ENCODE measurements at places on chromosomes 13 and 19.

- no peak for DNase-seq
These were observed 40.8 kb upstream of the GPR183 start for GRCh38 chr13:99347911-99348451.

GRCh38 chr13:20738616-20739015, 35.1 kb downstream of the IL17D start:
- DNase-seq: no peak

DNA sequence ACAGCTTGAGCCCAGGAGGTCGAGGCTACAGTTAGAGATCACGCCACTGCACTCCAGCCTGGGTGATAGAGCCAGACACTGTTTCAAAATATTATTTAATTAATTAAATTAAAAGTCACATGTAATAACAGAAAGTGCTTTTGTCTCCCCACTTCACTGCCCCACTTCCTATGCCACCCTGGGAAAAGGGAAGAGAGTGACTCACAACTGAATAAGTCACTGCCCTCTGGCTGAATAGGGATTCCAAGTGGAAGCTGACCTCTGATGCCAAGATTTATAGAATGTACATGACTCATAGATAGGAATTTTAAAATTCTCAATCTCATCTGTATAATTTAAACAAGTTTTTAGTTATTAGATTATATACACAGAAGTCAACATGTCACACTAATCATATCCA, 22.2 kb upstream of the ERVV-1 start:
- DNase-seq: peak; percentile 95

- no peak for DNase-seq
These were observed 130.9 kb downstream of the DIAPH3 start for GRCh38 chr13:60032851-60033250.

DNA sequence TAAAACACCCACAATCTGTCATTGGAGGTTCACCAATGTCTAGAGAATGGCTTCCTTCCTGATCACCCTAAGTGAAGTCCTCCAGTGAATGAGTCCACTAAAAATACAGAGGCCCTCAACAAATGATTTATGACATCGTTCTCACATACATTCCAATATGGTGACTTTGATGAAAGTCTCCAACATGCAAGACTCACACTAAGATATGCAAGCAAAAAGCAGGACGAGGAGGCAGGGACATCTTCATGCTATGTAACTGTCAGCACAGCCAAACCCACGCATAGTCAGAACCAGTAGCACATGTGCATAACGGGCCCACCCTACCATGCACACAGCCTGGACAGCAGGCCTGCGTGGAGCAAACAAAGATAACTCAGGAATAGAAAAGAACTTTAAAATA, 16.6 kb upstream of the LSM14A start:
- peak; percentile 60 for DNase-seq

DNA sequence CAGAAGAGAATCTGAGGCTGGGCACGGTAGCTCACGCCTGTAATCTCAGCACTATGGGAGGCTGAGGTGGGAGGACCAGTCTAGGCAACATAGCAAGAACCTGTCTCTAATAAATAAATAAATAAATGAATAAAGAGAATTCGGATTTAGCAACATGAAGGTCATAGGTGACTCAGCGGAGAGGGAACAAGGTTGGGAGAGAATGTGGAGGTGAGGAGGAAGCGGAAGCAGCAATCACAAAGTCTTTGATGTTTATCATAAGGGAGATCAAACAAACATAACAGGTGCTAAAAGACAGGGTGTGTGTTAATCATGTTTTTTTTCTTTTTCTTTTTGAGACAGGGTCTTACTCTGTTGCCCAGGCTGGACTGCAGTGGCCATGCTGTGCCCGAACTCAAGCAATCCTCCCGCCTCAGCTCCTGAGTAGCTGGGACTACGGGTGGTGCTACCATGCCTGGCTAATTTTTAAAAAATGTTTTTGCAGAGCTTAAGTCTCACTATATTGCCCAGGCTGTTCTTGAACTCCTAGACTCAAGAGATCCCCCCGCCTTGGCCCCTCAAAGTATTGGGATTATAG, 16.3 kb downstream of the PBX4 start:
- DNase-seq: no peak

GRCh38 chr13:41847216-41847615, 113.7 kb downstream of the VWA8 start:
- DNase-seq: no peak

GRCh38 chr13:94987081-94987480, 274.7 kb upstream of the SOX21 start:
- no peak for DNase-seq

GRCh38 chr13:88189728-88190127, 518.6 kb downstream of the SLITRK5 start:
- no peak for DNase-seq

GRCh38 chr19:2117215-2117960, 20.7 kb downstream of the IZUMO4 start:
- no peak for DNase-seq

GRCh38 chr19:53881482-53882390, at the start of gene PRKCG:
Gene PRKCG (plus strand): TSS chr19:53882197. CDS start chr19:53882495, 298 bp downstream.
- peak; percentile 54 for DNase-seq

DNA sequence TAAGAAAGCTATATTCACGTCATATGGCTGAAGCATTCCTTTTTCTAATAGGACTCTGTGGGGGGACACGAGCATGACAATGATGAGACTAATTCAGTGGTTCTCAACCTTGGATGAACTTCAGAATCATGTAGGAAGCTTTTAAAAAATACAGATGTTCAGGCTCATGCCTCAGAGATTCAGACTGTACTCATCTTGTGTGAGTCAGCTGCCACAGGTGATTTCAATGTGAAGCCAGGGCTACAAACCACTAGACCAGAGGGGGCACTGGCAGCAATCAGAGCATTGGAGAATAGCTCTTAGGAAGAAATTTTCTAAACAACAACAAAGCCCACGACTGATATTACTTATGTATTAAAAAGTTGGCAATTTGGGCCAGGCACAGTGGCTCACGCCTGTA, 91.7 kb downstream of the SERP2 start:
- DNase-seq: peak; percentile 23

DNA sequence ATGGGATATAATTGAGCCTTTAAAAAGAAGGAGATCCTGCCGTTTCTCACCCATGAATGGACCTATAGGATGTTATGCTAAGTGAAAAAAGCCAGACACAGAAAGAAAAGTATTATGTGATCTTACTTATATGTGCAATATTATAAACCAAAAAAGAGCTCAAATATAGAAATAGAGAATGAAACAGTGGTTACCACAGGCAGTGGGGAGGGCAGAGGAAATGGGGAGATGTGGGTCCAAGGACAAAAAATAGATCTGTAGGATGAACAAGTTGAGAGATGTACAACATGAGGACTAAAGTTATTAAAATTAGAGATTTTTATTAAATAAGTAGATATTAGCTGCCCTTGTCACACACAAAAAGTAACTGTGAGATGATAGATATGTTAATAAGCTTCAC, 29.1 kb downstream of the TDRD3 start:
- no peak for DNase-seq

DNA sequence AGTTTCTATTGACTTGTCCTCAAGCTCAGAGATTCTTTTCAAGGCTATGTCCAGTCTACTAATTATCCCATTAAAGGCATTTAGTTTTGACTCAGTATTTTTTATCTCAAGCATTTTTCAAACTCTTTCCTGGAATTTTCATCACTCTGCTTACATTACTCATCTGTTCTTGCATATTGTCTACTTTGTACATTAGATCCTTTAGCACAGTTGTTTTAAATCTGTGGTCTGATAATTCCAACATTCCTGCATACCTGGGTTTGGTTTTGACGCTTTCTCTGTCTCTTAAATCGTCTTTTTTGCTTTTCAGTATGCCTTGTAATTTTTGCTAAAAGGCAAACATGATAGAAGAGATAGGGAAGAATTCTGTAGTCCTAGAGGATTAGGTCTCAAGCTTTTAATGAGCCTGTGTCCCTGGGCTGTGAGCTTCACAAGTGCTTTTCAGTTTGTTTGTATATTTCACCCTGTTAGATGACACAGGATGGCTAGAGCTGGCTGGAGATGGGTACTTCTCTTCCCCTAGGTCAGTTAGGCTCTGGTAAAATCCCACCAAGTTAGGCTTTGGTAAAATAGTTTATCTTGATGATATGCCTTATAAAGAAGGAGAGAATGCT, 46.1 kb upstream of the GPC6 start:
- no peak for DNase-seq

DNA sequence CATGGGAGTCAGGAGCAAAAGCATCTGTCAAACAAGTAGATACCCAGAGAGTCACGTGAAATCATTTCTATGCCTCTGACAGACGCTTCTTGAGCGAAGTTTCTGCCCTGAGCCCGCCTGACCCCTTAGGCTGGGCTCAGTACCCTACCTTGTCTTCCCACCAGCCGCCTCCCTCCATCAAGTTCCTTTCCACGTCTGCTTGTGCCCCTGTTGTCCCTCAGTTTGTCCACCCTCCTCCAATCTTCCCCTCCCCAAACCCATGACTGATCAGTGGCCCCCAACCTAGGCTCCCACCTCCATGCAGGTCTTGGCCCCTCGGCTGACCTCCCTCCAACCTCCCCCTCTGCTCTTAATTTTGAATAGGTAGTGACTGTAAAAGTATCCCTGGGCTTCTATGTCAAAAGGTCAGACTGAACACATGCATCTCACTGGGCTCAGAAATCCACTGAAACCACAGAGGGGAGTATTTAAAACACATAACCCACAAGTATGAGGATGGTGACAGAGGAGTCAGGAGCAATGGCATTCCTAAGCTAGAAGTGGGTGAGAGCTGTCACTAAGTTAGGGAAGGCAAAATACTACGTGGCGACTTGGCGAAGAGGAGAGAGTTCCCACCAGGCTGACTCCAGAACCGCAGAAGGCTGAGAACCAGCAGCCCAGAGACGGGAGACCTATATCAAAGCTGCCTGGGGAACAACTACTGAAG, 1.7 kb upstream of the ZNF446 start:
- DNase-seq: peak; percentile 59

DNA sequence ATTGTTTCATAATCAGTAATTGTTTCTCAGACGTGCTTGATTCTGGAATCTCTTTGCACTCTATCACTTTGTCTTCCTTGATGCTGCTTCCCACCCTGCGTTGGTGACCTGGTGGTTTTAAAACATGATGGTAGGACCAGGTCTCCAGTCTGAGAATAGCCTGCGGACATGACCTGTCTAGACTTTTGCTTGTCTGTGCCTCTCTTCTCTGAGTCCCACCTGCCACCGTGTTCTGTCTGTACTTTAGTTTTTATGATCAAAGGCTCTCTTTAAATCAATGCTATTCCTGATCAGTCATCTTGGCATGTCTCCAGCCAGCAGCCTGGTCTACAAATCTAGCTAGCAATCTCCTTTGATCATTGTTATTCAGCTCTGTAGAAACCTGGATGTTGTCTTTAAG, 933.9 kb downstream of the DIAPH3 start:
- no peak for DNase-seq

- no peak for DNase-seq
These were observed 51.2 kb upstream of the ABCC4 start for GRCh38 chr13:95352486-95352885.

Data from ELR (cell line).